Endothelial cell (in vitro differentiated cells): ENCODE measurements at places on chromosomes 5 and 9. TPM values are rescaled to one million over a fixed set of nuclear protein-coding genes. Genes with fewer than 3 reads are reported as not detected.

- H3K27me3 ChIP-seq, result peaks cover 6% of the 10 kb centered on the region
Observed at GRCh38 chr5:149472399-149472798, 78.8 kb downstream of the CSNK1A1 start.

DNA sequence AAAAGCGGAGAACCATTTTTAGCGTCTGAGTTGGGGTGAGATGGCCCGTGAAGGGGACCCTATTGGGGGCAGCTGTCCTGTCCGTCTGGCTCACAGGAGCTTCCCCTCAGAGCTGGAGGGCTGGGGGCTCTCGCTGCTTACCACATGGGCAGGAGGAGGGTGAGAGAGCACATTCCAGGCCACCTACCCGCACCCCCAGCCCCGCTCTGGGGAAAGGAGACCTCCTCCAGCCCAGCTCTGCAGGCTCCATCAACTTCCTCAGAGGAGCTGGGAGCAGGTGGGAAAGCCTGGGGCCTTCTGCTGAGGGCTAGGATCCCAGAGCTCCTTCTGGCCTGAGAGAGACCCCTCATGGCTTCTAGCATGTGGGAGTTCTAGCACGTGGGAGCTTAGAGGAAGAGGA, 27.1 kb upstream of the SPTLC1 start:
- peaks cover 14% of the 10 kb centered on the region for H3K27me3 ChIP-seq
- peaks cover 37% of the 10 kb centered on the region for H3K4me1 ChIP-seq
- no peak for DNase-seq
- no peak overlapping the region for H3K4me3 ChIP-seq

DNA sequence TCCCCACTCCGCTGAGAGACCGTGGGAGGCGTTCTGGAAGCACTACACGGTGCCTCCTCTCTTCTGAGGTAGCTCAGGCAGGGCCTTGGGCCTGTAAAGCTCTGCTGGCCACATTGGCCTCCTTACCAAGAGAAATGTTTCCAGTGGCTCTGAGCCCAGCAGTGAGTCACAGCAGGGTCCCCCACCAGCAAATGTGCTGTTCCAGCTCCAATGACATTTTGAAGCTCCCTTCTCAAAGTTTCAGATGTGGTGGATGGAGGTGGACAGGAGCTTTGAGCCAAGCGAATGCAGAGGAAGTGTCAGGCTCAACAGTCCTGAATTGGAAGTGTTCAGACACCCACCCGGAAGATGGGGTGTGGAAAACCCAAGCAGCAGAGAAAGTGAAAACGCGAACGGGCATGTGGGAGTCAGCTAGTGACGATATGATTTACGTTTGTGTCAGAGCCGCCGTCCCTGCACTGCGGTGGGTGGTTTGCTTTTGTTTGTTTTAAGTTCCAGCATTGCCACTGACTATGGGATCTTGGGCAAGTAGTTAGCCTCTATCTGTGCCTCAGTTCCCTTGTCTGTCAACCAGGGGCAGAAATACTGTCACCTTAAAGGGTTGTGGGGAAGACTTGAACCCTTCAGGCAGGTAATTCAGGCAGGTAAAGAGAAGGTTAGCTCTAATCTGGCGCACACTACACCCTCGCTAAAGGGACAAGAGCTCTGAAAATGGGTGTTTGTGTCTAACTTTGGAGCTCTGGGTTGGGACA, 38.2 kb downstream of the C5orf15 start:
- peaks cover 4% of the 10 kb centered on the region for H3K27me3 ChIP-seq
- H3K27ac ChIP-seq, result no peak overlapping the region
- no peaks in the 10 kb centered on the region for H3K36me3 ChIP-seq

RLN2 gene
- total RNA-seq, result 1.4 TPM

DNA sequence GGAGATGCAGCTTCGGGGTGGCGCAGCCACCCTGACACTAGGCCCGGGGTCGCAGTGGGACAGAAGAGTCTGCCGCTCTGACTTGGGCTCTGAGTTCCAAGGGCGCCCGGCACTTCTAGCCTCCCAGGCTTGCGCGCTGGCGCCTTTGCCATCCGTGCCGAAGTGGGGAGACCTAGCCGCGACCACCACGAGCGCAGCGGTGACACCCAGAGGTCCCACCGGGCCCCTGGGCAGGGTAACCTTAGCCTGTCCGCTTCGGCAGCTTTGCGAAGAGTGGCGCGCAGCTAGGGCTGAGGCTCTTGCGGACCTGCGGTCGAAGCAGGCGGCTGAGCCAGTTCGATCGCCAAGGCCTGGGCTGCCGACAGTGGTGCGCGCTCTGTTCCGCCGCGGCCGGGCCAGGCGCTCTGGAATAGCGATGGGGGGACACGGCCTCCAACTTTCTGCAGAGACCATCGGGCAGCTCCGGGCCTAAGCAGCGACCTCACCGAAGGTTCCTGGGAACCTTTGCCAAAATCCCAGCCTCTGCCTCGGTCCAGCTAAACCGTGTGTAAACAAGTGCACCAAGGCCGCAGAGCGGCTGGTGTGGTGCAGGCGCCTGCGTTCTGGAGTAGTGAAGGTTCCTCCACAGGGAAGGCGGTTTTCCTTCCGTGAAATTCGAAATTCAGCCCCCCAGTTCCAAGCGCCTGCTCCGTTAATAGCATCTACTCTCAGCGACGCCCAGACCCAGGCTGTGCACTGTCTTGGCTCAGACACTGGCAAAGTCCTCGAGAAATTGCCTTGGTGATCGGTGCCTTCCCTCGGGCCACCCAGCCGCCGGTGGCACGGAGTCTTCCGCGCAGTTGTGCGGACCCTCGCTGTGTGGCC, 7.4 kb downstream of the TLX3 start:
- H3K27me3 ChIP-seq, result peaks cover 39% of the 10 kb centered on the region
- peaks cover 5% of the 10 kb centered on the region for H3K36me3 ChIP-seq
- peaks cover 16% of the 10 kb centered on the region for H3K4me1 ChIP-seq
- no peak overlapping the region for H3K4me3 ChIP-seq

GFI1B gene
- not detected for total RNA-seq

- peaks cover 7% of the 10 kb centered on the region for H3K4me1 ChIP-seq
- H3K27ac ChIP-seq, result no peak overlapping the region
- no peak for DNase-seq
- peaks cover 2% of the 10 kb centered on the region for H3K27me3 ChIP-seq
- H3K4me3 ChIP-seq, result no peak overlapping the region
- H3K36me3 ChIP-seq, result no peaks in the 10 kb centered on the region
Observed at GRCh38 chr5:168315416-168316138, 24.1 kb downstream of the WWC1 start.

ANKRD34B gene
- total RNA-seq, result 0.62 TPM

- H3K4me1 ChIP-seq, result peaks cover 2% of the 10 kb centered on the region
- no peaks in the 10 kb centered on the region for H3K36me3 ChIP-seq
Observed at GRCh38 chr5:91306497-91306896, 76.6 kb downstream of the ARRDC3 start.

- no peak for DNase-seq
- no peak overlapping the region for H3K4me3 ChIP-seq
- H3K36me3 ChIP-seq, result no peaks in the 10 kb centered on the region
- no peaks in the 10 kb centered on the region for H3K4me1 ChIP-seq
Observed at GRCh38 chr5:10173716-10174115, 76.0 kb downstream of the ATPSCKMT start.

TAF1L gene
- not detected for total RNA-seq

- no peak overlapping the region for H3K27ac ChIP-seq
- H3K36me3 ChIP-seq, result no peaks in the 10 kb centered on the region
- H3K4me1 ChIP-seq, result no peaks in the 10 kb centered on the region
- no peaks in the 10 kb centered on the region for H3K27me3 ChIP-seq
Observed at GRCh38 chr5:36763454-36763853, 113.1 kb upstream of the NIPBL start.

NEUROG1 gene
- not detected for total RNA-seq

GRCh38 chr5:32182463-32183063, 8.4 kb upstream of the GOLPH3 start:
- no peak for DNase-seq
- no peak overlapping the region for H3K4me3 ChIP-seq
- H3K4me1 ChIP-seq, result peaks cover 3% of the 10 kb centered on the region

DOCK2 gene
- total RNA-seq, result 6.5 TPM

DNA sequence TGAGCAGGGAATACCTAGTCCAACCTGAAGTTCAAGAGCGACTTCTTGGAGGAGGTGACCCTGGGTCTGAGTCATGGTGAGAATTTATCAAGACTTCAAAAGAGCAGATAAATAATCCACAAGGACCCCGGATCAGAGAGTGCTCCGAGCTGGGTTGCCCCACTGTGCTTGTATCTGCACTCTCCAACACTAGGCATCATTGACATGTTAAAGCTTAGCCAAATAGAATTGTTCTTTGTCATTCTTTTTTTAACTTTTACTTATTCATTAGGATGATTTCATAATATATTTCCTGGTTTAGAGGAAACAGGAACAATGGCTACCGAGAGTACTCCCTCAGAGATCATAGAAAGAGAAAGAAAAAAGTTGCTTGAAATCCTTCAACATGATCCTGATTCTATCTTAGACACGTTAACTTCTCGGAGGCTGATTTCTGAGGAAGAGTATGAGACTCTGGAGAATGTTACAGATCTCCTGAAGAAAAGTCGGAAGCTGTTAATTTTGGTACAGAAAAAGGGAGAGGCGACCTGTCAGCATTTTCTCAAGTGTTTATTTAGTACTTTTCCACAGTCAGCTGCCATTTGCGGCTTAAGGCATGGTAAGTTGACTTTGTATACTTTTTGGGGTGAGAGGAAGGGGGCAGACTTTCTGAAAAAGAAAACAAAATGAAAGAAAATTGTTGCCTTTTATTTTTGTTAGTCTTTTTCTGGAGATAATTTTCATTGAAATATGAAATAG, at the start of gene CARD6:
Gene CARD6, plus strand, starts transcription at position 300 of the 738 bp plus-strand sequence. Its CDS starts 16 bp downstream, at position 316.
- no peaks in the 10 kb centered on the region for H3K36me3 ChIP-seq
- no peak for DNase-seq
- peaks cover 13% of the 10 kb centered on the region for H3K4me1 ChIP-seq

DNA sequence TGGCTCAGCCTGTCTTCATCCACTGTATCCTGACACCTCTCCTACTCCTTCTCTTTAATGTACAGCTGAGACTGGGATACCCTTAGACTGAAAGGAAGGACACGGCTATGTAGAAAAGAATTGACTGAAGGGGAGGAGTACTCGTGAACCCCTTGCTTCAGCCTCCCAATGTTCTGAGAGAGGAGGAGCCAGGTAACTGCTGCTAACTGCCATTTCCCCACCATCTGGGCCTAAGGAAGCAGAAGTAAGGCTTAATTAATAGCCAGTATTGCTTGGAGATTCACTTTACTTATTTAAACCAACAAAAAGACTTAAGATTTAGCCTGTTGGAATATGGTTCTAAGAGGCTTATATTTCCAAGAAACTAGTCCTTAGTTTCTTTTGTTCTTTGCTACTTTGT, 18.8 kb upstream of the RGS3 start:
- no peak overlapping the region for H3K4me3 ChIP-seq
- H3K27ac ChIP-seq, result no peak overlapping the region
- no peaks in the 10 kb centered on the region for H3K27me3 ChIP-seq
- no peaks in the 10 kb centered on the region for H3K36me3 ChIP-seq
- DNase-seq, result no peak
- H3K4me1 ChIP-seq, result peaks cover 4% of the 10 kb centered on the region

DNA sequence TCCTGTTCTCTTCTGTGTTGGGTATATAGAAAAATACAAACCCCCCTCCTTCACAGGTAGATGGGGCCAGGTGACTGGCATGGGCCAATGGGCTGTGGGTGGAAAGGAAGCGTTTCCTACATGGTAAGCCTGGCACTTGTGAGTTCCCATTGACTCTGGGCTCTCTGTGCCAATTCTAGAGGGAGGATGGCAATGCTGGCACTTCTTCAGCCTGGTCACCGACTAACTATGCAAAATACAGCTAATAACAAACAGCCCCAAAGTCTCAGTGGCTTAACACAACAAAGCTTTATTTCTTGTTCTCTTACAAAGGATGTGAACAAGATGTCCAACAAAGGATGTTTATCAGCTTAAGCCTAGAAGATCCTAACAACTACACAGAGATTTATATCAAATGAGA, 258.1 kb downstream of the SYK start:
- no peaks in the 10 kb centered on the region for H3K36me3 ChIP-seq
- DNase-seq, result no peak
- H3K4me3 ChIP-seq, result no peak overlapping the region
- H3K4me1 ChIP-seq, result peaks cover 16% of the 10 kb centered on the region
- no peak overlapping the region for H3K27ac ChIP-seq
- H3K27me3 ChIP-seq, result no peaks in the 10 kb centered on the region

DNA sequence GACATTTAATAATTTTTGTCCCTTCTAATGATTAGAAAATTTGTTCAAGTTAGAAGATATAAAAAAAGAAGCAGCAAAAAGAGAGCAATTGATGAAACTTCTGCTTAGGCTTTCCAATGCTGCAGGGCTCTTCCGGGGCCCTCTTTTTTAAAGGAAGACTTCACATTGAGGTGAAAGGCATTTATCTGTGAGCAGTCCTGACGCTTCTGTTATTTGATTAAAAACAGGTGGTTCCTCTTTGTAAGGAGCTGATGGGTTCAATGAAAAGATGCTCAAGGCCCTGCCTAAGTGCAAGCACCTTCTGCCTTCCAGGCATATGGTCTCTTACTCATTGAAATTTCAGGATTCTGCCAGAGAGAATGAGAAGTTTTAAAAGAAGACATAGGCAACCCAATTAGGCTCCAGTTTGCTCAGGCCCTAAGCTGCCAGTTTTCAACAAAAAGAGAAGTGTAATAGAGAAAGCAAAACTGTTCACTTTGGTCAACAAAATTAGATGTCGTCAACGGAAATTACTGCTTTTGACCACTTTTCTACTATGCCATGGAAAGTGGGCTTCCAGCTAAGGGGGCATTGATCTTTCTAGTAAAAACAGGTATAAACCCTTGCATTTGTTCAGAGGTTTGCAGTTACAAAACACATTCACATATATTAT, 100.2 kb downstream of the INSYN2B start:
- no peak overlapping the region for H3K4me3 ChIP-seq
- H3K27me3 ChIP-seq, result no peaks in the 10 kb centered on the region
- no peaks in the 10 kb centered on the region for H3K4me1 ChIP-seq
- DNase-seq, result no peak

GRCh38 chr9:121503444-121503843, 3.8 kb upstream of the GGTA1 start:
- H3K27ac ChIP-seq, result peak overlapping the region; percentile 2
- H3K4me1 ChIP-seq, result peaks cover 27% of the 10 kb centered on the region
- peaks cover 2% of the 10 kb centered on the region for H3K27me3 ChIP-seq
- DNase-seq, result no peak
- H3K4me3 ChIP-seq, result no peak overlapping the region

- no peak overlapping the region for H3K4me3 ChIP-seq
- no peaks in the 10 kb centered on the region for H3K27me3 ChIP-seq
- DNase-seq, result no peak
Observed at GRCh38 chr5:35835796-35836742, 20.6 kb upstream of the IL7R start.

CCNJL gene
- 65.0 TPM for total RNA-seq

GRCh38 chr5:3490957-3491507, 104.6 kb upstream of the IRX1 start:
- no peaks in the 10 kb centered on the region for H3K36me3 ChIP-seq
- no peak for DNase-seq
- H3K27ac ChIP-seq, result no peak overlapping the region
- no peak overlapping the region for H3K4me3 ChIP-seq
- no peaks in the 10 kb centered on the region for H3K4me1 ChIP-seq
- H3K27me3 ChIP-seq, result peaks cover 4% of the 10 kb centered on the region

- peaks cover 6% of the 10 kb centered on the region for H3K36me3 ChIP-seq
- H3K4me3 ChIP-seq, result no peak overlapping the region
- H3K27me3 ChIP-seq, result peaks cover 4% of the 10 kb centered on the region
- no peak overlapping the region for H3K27ac ChIP-seq
Observed at GRCh38 chr5:15737871-15738664, 238.1 kb downstream of the FBXL7 start.
